Uterine smooth muscle cell (primary cell): ENCODE measurements at places on chromosomes 12 and 14. TPM values are rescaled to one million over a fixed set of nuclear protein-coding genes. Genes with fewer than 3 reads are reported as not detected.

Gene SERPINA5
- total RNA-seq = not detected in 2 replicates

Gene TSHR
- not detected in 2 replicates for total RNA-seq

Gene CRADD
- 14.7 and 15.4 TPM in 2 replicates for total RNA-seq

Gene PMCH
- not detected in 2 replicates for total RNA-seq

Gene MSI1
- total RNA-seq = 0.11 TPM in 1 of 2 replicates, not detected in the other

Gene SERPINA4
- total RNA-seq = not detected in 2 replicates

Gene NELL2
- total RNA-seq = 0.55 TPM in 1 of 2 replicates, not detected in the other

Gene CCDC175
- not detected in 2 replicates for total RNA-seq

Gene PAH
- total RNA-seq = under 0.01 TPM in 1 of 2 replicates, not detected in the other

Gene MDGA2
- total RNA-seq = 0.11 TPM in 1 of 2 replicates, not detected in the other

Gene RGS6
- not detected in 2 replicates for total RNA-seq

Gene NDUFB1
- 127 and 130 TPM in 2 replicates for total RNA-seq

Gene HOXC5
- under 0.01 TPM in 1 of 2 replicates, not detected in the other for total RNA-seq

Gene LAG3
- total RNA-seq = under 0.01 and 0.11 TPM in 2 replicates

Gene PCED1B
- total RNA-seq = 0.66 and 0.87 TPM in 2 replicates

Gene GDF3
- total RNA-seq = not detected in 2 replicates

Gene IFNG-AS1
- total RNA-seq = not detected in 2 replicates

Gene DCAF11
- 56.0 and 64.2 TPM in 2 replicates for total RNA-seq

Gene KRT1
- total RNA-seq = not detected in 2 replicates

Gene NPC2
- total RNA-seq = 283 and 312 TPM in 2 replicates

Gene CLEC9A
- total RNA-seq = not detected in 2 replicates

Gene CCDC177
- under 0.01 TPM in 1 of 2 replicates, not detected in the other for total RNA-seq

Gene RNASE7
- not detected in 2 replicates for total RNA-seq

Gene TSPAN9
- total RNA-seq = 24.6 and 37.2 TPM in 2 replicates

Gene DPY19L2
- 4.2 and 7.2 TPM in 2 replicates for total RNA-seq
